ENCODE measurements at places on chromosomes 4 and X. TPM values are rescaled to one million over a fixed set of nuclear protein-coding genes. Genes with fewer than 3 reads are reported as not detected.
A peak's percentile ranks its signal among the peaks of the same experiment; 100 is the strongest.

- no peak for DNase-seq
These were observed 1.3 kb downstream of the BST1 start for GRCh38 chr4:15704129-15704528.

DNA sequence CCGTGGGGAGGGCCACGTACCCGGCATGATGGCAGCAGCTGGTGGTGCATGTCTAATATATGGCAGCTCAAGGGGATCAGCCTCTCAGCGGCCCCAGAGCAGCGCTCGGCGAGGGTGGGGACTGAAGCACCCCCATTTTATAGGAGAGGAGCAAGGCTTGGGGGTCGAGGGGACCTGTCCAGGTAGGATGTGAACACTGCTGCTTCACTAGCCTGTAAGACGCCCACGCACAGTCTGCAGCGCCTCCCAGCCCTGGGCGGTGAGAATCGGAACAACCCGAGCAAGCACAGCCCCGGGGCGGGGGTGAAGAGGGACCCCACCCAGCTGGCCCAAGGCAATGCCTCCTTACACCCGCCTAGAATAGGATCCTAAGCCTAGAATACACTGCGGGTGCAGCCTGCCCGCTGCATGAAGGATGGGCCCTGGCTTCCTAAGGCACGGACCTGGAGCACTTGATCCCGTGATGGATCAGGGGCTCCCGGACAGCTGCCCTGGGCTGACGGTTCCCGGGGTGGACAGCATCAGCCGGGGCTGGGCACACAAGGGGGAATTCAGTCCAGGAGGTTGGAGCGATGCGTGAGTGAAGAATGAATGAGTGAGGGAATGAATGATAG is 17.6 kb downstream of the ADRA2C start:
- DNase-seq = peak; percentile 41

Gene CXXC4
- 18.9 TPM for total RNA-seq

Gene SSX3
- not detected for total RNA-seq

Gene LPAR4
- total RNA-seq = 20.1 TPM

Gene HTN3
- not detected for total RNA-seq

GRCh38 chr4:185535612-185536410 is 504 bp upstream of the PDLIM3 start:
- DNase-seq = no peak

DNA sequence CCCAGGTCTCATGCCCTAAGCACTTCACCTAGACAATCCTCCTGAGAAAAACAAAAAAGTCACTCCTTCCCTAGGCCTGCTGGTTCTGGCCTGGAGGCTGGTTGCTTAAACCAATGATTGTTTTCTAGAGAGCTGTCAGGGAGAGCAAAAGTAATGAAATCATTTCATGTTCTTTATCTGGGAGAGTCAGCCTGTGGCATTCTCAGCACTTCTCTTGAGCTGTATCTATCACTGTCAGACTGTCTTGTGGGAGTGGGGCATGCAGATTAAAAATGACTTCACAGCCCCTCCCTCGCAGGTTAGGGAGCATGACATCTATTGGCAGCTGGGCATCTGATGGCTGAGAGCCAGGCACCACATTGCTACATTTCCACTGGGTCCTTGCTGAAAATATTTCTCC is 20.4 kb upstream of the TMEM154 start:
- no peak for DNase-seq

DNA sequence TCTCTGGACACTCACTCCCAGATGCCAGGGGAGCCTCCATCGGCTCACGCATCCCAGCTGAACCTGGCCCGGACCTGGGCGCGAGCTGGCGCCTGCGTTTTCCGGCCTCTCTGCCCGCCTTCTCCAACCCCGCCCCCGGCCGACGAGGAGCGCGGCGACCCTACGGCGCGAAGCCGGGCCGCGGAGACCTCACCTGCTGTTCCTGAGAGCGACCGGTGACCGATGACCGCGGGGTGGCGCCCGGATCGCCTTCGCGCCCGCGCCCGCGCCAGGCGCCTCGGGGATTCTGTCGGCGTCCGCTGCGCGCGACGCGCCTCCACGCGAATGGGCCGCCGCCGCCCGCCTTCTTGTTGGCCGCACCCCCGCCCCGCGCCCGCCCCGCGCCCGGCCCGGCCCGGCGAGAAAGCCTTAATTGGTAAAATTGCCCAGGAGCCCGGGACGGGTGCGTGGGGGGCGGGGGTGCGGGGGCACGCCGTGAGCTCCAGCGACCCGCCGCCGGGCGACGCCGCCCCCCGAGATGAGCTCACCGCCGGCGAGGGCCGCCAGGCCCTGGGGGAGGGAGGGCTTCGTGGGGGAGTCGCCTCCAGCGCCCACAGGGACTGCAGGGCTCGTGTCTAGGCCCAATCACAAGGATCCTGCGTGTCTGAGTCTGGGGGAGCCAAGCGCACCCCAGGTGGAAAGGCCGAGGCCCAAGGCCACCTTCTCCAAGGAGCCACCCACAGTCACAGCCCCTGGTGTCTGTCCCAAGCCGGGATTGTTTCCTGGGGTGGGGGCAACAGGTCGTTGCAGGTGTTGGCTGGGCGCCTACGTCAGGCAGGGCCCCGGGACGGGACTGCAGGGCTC is at the start of gene FLNA:
Gene FLNA (minus strand): TSS at position 322 of the 843 bp plus-strand sequence. CDS start 3,389 bp downstream, outside the sequence.
- no peak for DNase-seq

DNA sequence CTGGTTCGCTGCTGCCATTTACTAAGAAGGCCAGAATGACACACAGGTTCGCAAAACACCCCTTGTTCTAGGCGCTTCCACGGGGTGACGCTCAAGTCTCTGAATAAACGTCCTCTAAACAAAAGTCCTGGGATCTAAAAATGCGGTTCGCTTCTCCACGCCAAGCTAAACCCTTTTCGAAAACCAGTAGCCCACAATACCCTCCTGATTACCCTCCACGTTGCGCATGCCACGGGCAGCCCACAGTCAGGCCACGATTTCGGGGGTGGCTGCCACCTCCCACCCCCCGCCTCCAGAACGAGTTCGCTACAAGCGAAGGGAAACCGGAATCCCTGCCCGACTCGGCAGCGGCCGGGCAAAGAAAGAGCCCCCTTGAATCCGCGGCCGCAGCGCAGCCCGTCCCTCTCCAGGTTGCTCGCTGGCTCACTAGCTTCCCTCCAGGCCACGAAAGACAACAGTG is 423 bp downstream of the RPL39 start:
- DNase-seq = peak; percentile 1

DNA sequence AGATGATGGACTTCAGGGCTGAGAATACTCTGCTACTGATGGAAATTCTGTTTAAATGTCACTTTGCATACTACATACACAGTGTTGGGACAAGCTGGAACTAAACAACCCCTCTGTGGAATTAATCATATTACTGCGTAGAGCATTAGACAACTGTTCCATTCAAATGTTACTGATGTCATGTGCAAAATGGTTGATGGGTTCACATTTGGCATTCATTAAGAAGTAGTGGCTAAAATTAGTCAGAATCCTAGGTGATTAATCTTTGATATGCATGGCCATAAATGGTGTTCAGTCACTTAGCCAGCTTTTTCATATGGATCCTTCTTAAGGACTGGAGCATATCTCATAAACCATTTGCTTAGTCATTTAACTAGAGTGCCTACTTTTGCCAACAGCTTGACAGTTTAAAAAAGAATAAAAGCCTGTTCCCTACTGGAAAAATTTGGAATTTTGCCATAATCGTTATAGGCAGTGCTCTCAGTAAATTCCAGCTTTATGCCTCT is 105.2 kb downstream of the RNF150 start:
- DNase-seq = no peak

Gene SHROOM2
- 10.3 TPM for total RNA-seq

Gene SLC6A8
- total RNA-seq = 123 TPM

Gene GPR173
- 13.0 TPM for total RNA-seq

DNA sequence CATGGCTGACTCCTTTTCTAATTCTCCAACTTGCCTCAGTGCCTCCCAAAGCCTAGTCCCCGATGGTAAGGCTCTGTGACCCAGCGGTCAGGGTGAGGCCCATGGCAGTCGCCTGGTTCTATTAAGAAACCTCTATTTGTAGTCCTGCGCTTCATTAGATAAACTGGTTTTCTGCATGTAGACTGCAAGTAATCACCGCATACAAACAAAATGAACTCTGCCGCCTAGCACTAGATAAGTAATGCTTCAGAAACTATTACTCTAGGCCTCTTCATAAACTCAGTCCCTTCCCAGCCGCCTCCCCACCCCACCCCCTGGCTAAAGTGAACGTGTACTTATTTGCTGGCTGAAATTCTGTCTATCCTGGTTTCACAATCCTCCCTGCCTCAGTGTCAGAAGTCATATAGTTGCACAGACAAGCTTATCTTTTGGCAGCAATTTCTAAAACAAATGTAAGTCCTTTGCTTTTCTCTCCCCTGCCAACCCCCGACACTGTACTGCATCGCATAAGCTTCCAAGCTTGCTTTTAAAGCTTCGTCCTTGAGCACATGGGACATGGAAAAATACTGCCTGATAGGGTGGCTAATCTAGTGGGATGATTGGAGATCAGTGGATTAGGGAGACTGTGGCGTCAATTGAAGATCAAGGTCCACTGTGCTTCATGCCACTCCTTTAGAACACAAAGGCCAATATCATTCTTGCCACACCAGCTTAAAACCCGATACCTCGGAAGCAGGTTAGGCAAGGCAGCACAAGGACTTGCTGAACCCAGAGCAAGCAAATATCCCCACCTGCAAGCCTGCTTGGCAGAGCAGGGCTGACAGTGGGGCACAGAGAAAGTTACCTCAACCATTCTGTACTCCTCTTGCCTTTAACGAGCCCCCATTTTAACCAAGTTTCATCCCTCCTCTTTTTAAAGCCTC is 125.8 kb downstream of the IRF2 start:
- DNase-seq = no peak

DNA sequence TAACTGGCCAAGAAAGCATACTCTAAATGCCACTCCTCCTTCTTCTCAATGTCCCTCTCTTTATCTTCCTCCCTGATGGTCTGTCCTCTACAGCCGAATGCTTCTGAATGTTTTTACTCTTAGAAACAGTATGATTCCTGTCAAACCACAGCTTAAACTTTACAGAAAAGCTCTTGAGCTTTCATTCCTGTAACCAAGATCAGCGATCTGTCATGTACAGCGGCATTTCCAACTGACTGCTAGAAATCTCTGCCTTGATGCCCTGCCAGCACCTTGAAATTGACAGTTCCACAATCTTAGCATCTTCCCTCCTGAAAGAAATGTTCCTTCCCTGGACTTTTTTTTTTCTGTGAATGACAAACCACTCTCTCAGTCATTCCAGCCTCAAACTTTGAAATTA is 11.5 kb upstream of the GATB start:
- DNase-seq = no peak

- no peak for DNase-seq
These were observed 35.0 kb upstream of the CCKAR start for GRCh38 chr4:26525136-26525770.

DNA sequence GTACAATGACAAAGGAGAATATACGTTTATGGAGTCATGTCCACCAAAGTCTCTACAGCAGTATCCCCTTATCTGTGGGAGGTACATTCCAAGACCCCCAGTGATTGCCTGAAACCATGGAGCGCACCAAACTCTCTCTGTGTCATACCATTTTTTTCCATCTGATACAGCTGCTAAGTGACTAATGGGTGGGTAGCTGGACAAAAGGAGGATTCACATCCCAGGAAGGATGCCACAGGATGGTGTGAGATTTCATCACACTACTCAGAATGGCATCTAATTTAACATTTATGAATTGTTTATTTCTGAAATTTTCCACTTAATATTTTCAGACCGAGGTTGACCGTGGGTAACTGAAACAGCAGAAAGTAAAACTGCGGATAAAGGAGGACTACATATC is 49.8 kb upstream of the AGA start:
- no peak for DNase-seq

DNA sequence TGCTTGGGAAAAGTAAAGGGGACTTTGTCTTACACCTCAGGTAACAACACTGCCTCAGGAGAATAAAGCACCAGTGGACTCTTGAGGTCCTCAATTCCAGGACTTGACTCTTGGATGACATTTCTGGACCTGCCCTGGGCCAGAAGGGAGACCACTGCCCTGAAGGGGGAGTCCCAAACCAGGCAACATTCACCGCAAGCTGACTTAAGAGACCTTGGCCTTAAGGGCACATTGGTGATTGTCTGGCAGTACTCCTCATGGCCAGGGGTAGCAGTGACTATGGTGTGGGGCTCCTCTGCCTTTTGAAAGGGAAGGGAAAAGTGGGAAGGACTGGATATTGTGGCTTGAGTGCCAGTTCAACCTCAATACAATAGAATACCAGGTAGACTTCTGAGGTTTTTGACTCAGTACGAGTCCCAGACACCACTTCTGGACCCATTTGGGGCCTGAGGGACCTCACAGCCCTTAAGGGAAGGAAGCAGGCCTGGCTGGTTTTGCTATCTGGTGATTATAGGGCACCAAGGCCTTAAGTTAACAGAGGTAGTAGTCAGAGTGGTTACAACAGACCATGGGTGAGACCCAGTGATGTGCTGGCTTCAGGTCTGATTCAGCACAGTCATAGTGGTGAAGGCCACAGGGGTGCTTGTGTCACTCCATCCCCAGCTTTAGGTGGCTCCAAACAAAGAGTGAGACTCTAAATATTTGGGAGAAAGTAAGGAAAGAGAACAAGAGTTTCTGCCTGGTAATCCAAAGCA is 121.2 kb upstream of the TET2 start:
- DNase-seq = no peak

- peak; percentile 12 for DNase-seq
These were observed 23.3 kb upstream of the SCML2 start for GRCh38 chrX:18377796-18378195.

GRCh38 chr4:107896646-107897045 is 34.7 kb upstream of the CYP2U1 start:
- DNase-seq = no peak

DNA sequence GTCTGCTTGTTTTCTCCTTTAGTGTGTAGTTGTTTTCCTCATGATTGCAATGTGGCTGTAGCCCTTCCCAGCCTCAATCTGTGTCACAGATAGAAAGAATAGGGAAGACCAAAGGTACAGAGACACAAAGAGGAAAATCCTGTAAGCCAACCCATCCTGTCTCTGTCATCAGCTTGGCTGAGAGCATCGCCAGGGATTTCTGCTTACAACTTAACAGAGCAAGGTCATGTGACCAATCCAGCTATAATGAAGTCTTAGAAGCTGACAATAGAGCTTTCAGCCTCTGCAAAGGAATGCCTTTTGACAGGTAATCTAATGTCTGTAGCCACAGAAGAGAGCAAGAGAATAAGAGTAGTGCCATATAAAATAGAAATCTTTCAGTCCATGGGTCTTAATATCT is 1598.0 kb upstream of the AGA start:
- DNase-seq = no peak

- DNase-seq = no peak
These were observed 9.5 kb upstream of the TLR8 start for GRCh38 chrX:12896935-12897334.

DNA sequence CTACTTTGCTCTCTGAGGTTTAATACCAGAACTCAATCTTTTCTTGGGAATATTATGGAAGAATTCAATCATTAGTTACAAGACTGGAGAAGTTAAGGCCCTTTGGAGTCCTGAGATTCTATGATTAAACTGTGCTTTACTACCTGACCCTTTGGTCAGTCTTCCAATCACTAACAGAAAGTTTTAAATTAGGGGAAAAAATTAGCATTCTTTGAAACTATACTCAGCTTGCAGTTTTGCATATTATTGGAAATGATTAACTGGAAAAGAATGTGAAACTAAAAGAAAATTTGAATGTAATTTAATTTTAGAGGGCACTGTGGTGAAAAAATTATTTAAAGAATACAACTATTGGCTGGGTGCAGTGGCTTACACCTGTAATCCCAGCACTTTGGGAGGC is 18.7 kb upstream of the GPR34 start:
- DNase-seq = no peak

Gene CCNA2
- total RNA-seq = 85.3 TPM

Data from neural crest cell (in vitro differentiated cells).